Pancreas (tissue), 10 donors: ENCODE measurements at places on chromosomes 13 and 19. TPM values are rescaled to one million over a fixed set of nuclear protein-coding genes. Genes with fewer than 3 reads are reported as not detected.

GRCh38 chr13:73832128-73832588, 302.0 kb downstream of the KLF12 start:
- DNase-seq = no peak

GRCh38 chr13:94239135-94239534, 240.3 kb downstream of the DCT start:
- no peak for DNase-seq

The ACTL9 gene
- total RNA-seq = not detected

DNA sequence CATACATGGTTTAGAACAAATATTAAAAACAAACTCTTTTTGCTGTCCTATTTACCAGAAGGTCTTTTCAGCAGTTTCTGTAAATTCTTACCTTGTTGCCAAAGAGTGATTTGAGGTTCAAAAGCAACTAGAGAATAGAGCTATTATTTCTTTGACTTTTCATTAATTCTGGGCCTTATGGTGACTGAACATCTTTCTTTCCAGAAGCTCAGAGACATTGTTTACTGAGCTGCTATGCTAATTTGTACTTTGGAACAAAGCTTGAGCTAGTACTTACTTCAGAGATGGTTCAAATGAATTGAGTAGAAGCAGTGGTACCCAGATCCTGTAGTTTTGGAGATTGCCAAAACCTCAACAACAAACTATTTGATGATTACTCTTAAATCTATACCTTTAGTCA, 331.2 kb downstream of the SPRY2 start:
- DNase-seq = no peak

DNA sequence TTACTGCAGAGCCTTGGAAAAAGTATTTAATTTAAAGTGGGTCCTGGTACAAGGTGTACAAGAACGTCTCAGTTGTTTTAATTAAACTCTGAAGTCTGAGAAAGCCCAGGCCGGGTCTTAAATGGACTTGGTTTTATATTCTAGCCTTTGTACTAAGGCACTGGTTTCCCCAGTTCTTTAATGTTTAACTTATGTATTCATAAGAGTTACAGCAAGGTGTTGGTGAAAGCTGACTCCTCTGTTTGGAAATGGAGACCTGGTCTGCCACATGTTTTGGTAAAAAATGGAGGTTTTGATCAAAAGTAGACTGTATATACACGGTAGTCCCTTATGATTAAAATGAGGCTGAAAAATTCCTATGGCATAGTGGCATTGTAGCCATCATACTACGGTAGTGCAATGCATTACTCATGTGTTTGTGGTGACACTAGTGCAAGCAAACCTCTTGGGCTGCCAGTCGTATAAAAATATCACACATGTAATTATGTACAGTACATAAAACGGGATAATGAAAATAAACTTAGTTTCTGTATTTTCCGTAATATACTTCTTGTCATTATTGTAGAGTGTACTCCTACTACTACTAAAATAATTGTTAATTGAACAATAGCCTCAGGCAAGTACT, 883.4 kb upstream of the SPRY2 start:
- DNase-seq = no peak

The IL11 gene
- total RNA-seq = 0.37 TPM

- no peak for DNase-seq
These were observed 4.5 kb upstream of the EPSTI1 start for GRCh38 chr13:42996584-42996983.

DNA sequence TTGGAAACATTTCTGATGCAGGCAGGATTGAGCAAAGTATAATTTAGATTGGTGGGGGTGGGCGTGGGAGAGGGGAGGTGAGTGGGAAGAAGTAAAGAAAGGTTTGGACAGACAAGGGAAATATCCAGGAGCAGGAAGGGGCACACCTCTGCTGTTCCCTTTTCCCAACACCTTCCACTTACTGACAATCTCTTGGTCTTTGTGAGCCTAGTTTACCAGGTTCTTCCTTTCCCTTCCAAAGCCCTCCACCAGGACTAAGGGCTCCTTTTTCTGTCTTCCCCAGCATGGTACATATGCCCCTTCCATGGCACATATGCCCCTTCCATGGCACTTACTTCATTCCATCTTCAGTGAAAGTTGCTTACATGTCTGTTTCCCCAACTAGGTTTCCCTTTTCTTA, 6.2 kb upstream of the THSD1 start:
- DNase-seq = no peak

The FFAR2 gene
- total RNA-seq = 0.20 TPM

The SBK3 gene
- 0.19 TPM for total RNA-seq

DNA sequence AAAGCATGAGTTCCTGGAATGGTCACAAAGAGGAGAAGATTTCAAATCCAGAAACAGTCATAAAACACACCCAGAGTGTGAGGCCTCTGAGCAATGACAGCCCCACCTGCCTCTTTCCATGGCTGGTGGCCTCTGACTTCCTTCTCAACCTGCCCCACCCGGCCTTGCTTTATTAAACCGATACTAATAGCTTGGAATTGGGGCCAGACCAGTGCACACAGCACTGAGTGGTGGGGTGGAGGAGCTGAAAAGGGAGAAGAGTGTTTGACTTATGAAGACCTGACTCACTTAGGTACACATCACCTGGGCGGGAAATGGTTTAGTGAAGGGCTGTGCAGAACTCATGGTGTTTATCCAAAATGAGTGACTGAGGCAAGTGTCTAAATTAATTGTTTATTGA, 20.7 kb upstream of the CEACAM6 start:
- DNase-seq = no peak

The STXBP2 gene
- 85.8 TPM for total RNA-seq

DNA sequence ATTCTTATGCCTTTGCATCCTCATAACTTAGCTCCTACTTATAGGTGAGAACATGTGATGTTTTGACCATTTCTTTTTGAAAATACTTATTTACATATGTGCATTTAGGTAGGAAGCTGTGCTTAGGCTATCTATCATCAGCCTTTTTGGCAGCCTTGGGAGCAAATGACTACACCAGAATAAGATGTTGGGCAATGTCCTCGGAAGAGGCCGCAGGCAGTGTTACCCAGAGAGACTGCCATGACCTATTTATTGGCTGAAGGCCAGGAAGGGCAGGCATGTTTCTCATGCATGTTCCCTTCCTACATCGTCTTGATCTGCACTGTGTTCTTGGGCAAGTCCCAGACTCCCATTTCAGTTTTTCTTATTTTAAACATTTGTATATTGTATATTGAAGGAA, 122.3 kb downstream of the B3GLCT start:
- no peak for DNase-seq

DNA sequence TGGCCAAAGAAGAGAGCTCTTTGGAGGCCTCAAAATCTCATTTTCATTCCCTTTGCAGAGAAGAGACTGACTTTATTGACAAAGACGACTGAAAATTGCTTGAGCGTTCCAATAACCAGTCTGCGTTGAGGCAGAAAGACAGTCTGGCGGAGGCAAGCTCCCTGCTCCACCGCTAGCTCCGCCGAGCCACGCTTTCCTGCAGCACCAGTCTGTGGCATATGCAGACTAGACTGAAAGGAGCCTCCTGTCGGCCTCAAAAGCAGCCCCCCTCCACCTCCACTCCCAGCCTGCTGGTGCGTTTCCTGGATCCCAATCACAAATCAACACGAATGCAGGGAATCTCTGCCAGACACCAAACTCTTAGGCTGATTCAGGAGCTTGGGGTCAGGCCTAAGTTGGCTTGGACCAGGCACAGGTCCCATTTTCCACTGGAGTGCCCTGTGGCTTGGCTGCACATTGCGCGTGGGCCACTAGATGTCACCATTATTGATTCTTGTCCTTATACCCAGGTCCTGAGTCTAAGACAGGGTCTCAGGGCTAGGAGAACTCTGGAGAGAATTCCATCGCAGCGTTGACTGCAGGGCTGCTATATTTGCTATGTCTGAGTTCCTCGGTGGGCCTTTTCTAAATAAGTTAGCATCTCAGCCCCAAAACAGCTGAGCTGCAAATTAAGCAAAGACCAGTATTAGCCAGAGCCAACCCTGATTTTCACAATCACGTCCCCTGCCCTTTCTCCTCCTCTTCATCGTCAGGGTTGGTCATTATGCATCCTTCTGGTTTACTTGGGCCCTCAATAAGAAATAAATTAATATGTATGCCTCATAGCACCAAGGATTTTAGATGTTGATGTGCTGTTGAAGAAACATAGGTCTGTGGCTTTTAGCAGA, 5.2 kb upstream of the ZNF507 start:
- peak; percentile 71 for DNase-seq

The LILRA6 gene
- 0.35 TPM for total RNA-seq

The DDX39A gene
- 13.9 TPM for total RNA-seq

DNA sequence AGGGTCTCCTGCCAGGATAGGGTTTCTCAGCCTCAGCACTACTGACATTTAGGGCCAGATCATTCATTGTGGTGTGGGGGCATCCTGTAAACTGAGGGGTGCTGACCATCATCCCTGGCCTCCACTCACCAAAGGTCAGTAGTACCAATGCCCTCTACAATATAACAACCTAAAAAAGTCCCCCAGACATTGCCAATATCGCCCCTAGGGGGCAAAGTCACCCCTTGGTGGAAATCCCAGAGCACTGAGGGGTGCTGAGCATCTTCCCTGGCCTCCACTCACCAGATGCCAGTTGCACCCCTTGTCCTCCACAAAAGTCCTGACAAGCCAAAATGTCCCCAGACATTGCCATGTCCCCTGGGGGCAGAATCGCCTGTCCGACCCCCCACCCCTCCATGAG, 21.6 kb downstream of the CPAMD8 start:
- DNase-seq = no peak

DNA sequence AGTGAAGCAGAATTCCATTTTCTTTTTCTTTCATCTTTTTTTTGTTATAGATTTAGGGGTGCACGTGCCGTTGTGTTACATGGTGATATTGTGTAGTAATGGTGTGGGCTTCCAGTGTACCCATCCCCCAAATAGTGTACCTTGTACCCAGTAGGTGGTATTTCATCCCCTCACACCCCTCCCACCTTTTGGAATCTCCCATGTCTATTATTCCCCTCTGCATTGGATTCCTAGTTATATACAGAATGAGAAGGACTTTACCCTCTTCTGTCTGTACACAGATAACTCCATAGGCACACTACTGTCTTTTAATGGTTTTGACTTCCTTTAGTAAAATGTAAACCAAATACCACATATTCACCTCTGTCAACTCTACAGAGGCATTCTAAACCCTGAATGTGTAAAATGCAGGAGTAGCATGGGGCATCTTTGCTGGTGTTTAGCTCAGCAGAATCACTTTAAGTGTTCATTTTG, 28.0 kb downstream of the FRY start:
- DNase-seq = no peak

The CRX gene
- total RNA-seq = not detected

DNA sequence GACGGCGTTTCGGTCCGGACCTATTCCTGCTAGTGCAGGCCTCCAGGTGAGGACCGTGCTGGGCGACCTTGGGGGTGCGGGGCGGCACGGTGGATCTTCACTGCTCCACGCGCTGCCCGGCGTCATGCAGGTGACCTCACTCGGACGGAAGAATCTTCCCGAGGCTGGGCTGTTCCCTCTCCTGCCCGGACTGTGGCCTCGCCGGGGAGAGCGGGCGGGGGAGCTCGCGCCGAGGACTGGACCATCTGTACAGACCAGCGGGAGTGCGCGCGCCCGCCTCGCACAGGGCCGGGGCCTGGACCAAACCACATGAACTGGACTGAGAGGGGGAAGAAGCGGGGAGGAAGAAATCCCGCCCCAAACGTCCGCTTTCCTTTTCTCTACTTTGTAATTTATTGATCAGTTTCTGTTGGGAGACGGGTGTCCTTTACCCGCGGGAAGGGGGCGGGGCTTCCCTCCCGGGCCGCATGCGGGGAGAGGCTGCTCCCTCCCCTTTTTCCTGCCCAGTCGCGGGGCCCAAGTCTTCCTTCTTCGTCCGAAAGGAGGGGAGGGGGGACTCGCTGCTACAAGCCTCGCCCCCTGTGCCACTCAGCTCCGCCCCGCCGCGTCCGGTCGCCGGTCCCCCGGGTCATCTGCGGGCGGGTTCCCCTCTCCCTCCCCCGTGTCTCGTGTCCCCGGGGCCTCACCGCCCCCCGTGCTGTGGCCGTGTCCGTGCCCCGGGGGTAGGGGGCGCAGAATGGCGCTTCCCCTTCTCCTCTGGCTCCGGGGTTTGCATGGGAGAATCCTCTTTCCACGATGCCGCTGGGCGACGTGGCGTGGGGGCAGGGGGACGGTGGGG, 4.9 kb downstream of the HRC start:
- DNase-seq = peak; percentile 88

- DNase-seq = no peak
These were observed 56.8 kb upstream of the KATNAL1 start for GRCh38 chr13:30364133-30364532.

DNA sequence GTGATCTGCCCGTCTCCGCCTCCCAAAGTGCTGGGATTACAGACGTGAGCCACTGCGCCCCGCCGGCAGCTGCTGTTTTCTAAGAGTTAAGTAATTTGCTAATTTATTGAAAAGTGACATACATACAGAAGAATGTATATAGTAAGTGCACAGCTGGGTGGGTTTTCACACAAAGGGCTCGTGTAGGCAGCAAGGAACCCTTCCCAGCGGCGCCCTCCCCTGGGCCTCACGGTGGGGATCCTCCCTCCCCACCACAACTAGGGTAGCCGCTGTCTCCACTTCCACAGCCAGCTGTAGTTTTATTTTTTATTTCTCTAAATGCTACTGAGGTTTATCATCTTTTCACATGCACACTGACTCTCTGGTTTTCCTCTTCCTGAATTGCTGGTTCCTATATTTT, 64.9 kb downstream of the CRYL1 start:
- DNase-seq = no peak

The TEX101 gene
- not detected for total RNA-seq

GRCh38 chr13:74132776-74133656, 1.2 kb downstream of the KLF12 start:
- no peak for DNase-seq

GRCh38 chr13:30835442-30835841, 70.6 kb upstream of the MEDAG start:
- no peak for DNase-seq

The CLC gene
- 1.4 TPM for total RNA-seq

- DNase-seq = no peak
These were observed 377.0 kb downstream of the OLFM4 start for GRCh38 chr13:53405616-53406015.

DNA sequence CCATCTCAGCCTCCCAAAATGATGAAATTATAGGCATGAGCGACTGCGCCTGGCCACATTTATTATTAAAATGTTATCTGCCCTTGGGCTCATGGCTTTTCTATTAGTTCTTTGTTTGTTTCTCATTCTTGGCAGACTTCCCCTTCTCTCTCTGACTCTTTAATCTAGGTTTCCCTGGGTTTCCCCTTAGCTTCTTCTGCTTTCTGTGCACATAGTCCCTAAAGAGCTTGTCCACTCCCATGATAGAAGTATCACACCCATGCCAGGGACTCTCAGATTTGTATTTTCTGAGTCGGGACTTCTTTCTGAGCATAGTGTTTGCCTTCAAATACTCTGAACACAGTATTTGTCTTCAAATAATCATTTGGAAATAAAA, 38.6 kb upstream of the ITM2B start:
- no peak for DNase-seq
